ENCODE measurements at places on chromosomes 12 and 14.

- DNase-seq = no peak
Observed at GRCh38 chr12:75432924-75433323, 42.0 kb downstream of the GLIPR1L2 start.

DNA sequence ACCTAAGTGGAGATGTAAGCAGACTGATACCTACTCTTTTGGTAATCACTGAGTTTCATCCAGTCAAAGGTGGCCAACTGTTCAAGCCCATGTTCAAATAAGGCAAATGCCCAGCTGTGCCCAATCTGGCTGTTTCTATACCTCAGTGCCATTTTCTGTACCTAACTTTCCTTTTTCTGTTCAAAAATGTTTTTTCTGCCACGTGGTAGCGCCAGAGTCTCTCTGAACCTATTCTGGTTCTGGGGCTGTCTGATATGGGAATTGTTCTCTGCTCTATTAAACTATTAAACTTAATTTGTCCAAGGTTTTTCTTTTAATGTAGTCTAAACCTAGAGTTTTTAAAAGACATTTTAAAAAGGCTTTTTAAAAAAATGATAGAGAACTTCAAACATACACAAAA lies 391.2 kb downstream of the NOVA1 start:
- DNase-seq = no peak

DNA sequence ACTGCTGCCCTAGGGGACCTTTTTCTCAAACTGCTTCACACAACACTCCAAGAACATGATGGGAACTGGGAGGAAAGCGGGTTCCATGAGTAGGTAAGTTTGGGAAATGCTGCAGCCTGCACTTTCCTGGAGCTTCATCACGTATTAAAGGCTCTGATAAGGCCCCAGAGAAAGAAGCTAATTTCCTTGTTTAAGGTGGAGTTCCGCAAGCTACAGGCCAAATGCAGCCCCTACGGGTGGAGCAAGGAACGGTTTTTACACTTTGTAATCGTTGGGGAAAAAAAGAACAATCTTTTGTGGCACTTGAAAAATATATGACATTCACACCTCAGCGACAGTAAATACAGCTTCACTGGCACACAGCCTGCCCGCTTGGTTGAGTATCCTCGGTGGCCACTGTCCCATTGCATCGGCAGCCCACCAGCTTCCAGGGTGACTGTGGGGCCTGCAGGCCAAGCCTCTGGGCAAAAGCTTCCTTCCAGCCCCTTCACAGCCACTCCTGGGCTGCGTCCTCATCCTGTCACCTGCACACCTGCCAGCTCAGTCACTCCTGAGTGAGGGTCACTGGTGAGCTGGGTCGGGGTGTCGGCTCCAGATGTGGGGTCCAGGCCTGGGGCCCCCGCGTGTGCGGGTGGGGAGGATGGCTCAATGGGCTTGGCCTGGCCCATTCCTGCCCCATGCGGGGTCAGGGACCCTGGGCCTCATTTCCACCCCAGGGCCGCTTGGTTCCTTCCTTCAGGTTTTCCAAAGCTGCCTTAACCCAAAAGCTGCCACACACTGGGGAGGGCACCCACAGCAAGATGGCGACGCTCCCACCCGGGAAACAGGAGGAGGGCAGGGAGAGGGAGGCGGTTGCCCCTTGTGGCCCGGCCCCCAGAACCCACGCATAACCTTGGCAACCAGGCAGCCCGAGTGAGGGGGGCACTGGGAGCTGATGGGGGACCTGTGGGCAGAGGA lies 2.4 kb downstream of the AMN start:
- no peak for DNase-seq

- DNase-seq = no peak
Observed at GRCh38 chr12:109725321-109726105, 11.9 kb downstream of the FAM222A start.

DNA sequence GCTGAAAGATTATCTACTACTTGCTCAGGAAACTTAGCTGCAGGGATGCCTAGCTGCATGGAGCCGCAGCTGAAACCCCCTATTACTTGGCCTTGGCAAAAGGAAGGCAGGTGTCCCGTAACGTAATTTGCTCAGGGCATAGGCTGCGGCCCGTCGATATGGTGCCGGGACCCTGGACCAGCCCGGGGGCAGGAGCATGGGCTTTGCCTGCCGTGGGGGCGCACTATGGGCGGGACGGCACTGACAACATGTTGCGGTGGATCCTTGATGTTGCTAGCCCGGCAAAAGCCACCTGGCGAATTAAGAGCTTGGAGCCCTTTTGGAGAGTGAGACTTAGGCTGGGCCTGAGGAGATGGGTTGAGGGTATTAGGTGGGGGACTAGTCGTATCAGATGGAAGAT lies 1551.2 kb downstream of the AACS start:
- no peak for DNase-seq

DNA sequence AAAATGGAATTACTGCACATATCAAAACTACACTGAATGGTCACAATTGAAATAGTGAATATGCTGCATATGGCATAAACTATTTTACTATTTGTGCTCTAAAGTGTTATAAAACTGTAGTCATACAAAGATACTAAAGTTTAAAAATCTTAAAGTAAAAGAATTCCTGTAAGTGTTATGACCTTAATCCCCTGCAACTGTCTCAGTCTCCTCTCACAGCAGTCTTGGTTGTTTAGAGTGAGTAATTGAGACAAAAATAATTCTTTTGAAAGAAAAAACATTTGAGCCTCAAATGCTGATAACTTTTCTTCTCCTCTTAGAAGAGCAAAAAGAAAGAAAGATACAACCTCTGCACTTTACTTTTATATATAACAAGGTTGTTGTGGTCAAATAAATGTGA lies 99.9 kb downstream of the SYT1 start:
- no peak for DNase-seq

GRCh38 chr12:72790273-72790672 lies 518.1 kb downstream of the TRHDE start:
- no peak for DNase-seq

- no peak for DNase-seq
Observed at GRCh38 chr12:92562063-92562734, 140.6 kb upstream of the PLEKHG7 start.

DNA sequence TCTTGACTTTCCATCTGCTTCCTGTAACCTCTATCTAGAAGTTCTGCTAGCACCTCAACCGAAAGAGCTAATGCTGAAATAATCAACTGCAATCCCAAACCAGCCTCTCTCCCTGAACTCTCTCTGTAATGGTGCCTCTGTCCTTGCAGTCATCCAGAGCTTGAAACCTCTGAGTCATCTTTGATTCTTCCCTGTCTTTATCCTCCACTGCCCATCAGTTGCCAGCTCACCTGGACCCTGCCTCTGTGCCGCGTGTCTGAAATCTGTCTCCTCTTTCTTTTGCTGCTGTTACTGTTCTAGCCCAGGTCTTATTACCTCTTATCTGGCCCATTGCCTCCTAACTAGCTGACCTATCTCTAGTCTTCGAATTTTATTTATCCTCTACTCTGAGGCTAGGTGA lies 15.5 kb downstream of the CLSTN3 start:
- no peak for DNase-seq

- DNase-seq = no peak
Observed at GRCh38 chr12:103840462-103840875, 565 bp downstream of the NT5DC3 start.

DNA sequence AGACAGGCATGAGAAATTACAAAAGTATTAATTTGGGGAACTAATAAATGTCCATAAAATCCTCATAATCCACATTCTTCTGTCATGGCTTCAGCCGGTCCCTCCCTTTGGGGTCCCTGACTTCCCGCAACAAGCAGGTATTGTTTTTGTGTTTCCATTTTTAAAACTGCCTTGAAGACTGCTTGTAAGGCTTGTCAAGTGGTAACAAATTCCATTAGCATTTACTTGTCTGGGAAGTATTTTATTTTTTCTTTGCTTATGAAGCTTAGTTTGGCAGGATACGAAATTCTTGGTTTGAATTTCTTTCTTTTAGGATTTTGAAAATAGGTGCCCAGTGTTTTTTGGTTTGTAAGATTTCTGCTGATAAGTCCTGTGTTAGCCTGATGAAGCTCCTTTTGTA lies 65.3 kb upstream of the LRFN5 start:
- DNase-seq = no peak

- DNase-seq = no peak
Observed at GRCh38 chr12:86389949-86390348, 133.8 kb upstream of the MGAT4C start.

DNA sequence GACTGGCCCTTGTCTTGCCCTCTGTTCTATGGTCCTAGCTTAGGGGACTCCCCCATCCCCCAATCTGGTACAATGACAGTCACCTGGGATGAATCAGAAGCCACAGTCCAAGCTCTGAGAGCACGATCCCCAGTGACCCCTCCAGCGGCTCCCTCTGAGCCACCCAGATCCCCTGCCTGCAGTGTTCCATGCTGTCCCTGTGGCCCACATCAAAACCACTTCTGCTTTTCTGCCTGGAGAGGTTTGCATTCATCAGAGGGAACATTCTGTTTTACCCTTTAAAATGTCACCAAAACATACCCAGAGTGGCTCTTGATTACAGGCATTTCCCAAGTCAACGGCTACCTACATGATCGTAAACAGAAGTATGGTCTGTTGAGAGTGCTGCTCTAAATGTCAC lies 47.5 kb downstream of the NOS1 start:
- no peak for DNase-seq

DNA sequence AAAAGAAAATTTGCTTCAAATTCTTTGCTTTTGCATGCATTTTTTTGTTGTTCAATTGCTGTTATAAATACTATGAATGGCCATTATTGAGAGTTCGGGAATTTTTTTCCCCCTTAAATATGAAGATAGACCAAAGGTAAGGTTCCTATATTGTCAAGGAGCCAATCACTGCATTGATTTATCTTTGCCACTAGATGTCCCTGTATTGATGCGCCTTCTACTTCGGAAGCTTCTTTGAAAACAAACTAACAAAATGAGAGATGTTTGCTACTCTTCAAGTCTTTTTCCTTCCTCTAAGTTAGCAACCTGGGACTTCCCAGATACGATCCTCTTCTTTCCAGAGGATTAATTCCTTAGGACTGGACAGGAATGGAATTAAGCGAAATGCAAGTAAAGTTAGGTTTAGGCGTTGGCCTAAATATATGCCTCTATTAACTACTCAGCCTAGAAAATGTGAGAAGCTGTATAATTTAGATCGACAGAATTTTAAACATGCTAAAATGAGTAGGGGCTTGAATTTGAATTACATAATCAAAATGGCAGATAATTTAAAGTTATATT lies 318.1 kb downstream of the AEBP2 start:
- DNase-seq = no peak

DNA sequence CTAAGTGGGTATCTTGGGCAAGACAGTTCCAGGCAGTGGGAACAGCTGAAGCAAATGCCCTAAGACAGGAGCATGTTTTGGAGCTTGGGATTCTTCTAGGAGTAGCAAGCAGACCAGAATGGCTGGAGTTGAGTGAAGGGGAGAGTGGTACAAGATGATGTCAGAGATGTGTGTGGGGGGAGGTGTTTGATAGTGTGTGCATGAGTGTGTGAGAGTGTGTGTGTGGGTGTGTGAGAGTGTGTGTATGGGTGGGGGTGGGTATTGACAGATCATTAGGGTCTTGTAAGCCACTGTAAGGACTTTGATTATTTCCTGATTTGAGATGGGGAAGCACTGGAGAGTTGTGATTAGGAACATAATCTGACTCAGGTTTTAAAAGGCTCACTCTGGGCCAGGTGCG lies 78.4 kb downstream of the TTC8 start:
- DNase-seq = no peak

- DNase-seq = peak; percentile 68
Observed at GRCh38 chr12:10153271-10154144, 18.4 kb downstream of the OLR1 start.

GRCh38 chr12:4292341-4293073 lies 18.9 kb downstream of the CCND2 start:
- no peak for DNase-seq

GRCh38 chr14:101250948-101251811 lies 310.1 kb upstream of the DIO3 start:
- DNase-seq = no peak

GRCh38 chr14:86510491-86510890 lies 980.5 kb downstream of the FLRT2 start:
- DNase-seq = no peak

DNA sequence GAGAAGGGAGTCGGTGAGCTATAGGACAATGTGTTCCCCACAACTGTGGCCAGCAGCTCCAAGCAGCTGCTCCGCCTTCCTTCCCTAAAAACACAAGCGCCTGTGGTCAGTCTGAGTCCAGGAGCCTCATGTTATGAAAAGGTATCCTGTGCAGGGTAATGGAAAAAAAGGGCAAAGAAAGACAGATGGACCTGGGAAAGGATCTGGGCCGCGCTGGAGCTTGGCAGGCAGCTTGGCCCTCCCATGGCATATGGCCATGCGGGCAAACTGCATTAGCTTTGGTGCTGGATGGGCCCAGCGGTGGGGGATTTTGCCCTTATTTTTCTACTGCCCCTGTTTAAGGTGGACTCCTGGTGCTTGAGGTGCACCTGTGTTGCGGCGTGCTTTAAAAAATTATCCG lies 23.7 kb upstream of the CHST11 start:
- peak; percentile 58 for DNase-seq

- DNase-seq = no peak
Observed at GRCh38 chr14:29684926-29685325, 242.7 kb downstream of the PRKD1 start.
